Left cardiac atrium (tissue), 4 donors: ENCODE measurements at places on chromosomes 12 and 14. TPM values are rescaled to one million over a fixed set of nuclear protein-coding genes. Genes with fewer than 3 reads are reported as not detected.

KRT1 gene
- not detected for total RNA-seq

- DNase-seq, result peak; percentile 10
Measured at GRCh38 chr12:3103806-3104205, 26.6 kb downstream of the TSPAN9 start.

- DNase-seq, result no peak
Measured at GRCh38 chr12:76766161-76766560, 2.2 kb downstream of the ZDHHC17 start.

GRCh38 chr12:65232476-65233077, 45.9 kb upstream of the MSRB3 start:
- DNase-seq, result no peak

GRCh38 chr14:66242001-66242400, 244.2 kb upstream of the CCDC196 start:
- DNase-seq, result no peak
